ENCODE measurements at places on chromosomes 4 and X.

- DNase-seq, result no peak
Observed at GRCh38 chr4:21554500-21554899, 394.1 kb downstream of the KCNIP4 start.

DNA sequence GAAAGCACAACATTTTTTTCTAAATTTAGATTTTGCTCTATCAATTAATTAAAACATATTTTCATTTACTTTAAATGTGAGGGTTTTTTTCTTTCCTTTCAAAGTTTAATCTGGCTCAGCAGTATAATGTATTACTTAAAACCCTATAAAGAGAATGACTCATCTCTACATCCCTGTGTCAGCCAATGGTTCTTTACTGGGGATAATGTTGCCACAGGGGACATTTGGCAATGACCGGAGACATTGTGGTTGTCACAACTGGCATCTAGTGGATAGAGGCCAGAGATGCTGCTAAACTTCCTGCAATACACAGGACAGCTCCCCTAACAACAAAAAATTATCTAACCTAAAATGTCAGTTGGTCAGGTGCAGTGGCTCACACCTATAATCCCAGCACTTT lies 53.8 kb downstream of the SYNPO2 start:
- DNase-seq, result no peak

DNA sequence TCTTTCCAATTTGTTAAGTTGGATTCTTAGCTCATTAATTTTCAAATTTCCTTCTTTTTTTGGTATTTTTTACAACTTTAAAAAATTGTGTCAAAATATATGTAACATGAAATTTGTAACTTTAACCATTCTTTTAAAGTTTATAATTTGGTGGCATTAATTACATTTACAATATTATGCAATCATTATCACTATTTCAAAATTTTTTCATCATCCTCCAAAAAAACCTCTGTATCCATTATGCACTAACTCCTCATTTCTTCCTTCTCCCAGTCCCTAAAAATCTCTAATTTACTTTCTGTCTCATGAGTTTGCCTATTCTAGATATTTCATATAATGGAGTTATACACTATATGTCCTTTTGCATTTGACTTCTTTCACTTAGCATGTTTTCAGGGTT lies 4.7 kb upstream of the FAM47E start:
- no peak for DNase-seq

- DNase-seq, result peak; percentile 59
Observed at GRCh38 chrX:120457766-120458180, 11.3 kb downstream of the LAMP2 start.

- no peak for DNase-seq
Observed at GRCh38 chr4:185099940-185100339, 43.1 kb upstream of the SLC25A4 start.

DNA sequence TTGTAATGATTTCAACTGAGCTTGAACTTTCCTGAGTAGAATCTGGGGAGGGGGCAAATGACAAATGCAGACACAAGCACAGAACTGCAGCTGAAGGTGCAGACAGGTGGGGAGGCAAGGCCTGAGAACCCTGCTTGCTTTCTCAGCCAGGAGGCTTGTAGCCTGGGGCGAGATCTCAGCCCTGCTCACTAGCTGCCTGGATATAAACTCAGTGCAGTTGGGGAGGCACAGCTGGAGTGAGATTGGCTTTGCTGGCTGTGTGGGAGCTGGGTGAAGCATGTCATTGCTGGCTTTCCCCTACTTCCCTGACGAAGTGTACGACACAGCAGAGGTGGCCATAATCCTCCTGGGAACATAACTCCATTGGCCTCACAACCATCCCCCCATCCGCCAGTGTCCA lies 55.5 kb upstream of the NEXMIF start:
- no peak for DNase-seq

- no peak for DNase-seq
Observed at GRCh38 chr4:54566608-54567007, 91.1 kb upstream of the KIT start.

- DNase-seq, result no peak
Observed at GRCh38 chr4:118716304-118716703, 31.1 kb downstream of the METTL14 start.

- DNase-seq, result no peak
Observed at GRCh38 chr4:86809809-86810208, 39.4 kb downstream of the SLC10A6 start.

- DNase-seq, result no peak
Observed at GRCh38 chr4:163500586-163500985, 6.1 kb downstream of the TMA16 start.

All from non-pigmented ciliary epithelial cell (primary cell).